Ovary (tissue), 10 donors: ENCODE measurements at places on chromosomes 4 and X. TPM values are rescaled to one million over a fixed set of nuclear protein-coding genes. Genes with fewer than 3 reads are reported as not detected.

The NAP1L2 gene
- 8.2 TPM for polyA plus RNA-seq

The FAM9C gene
- polyA plus RNA-seq: 1.6 TPM

The TBC1D19 gene
- 10.8 TPM for polyA plus RNA-seq

The GAGE12G gene
- not detected for polyA plus RNA-seq

The GPR34 gene
- polyA plus RNA-seq: 13.8 TPM
